ENCODE measurements at places on chromosomes 3 and 15. TPM values are rescaled to one million over a fixed set of nuclear protein-coding genes. Genes with fewer than 3 reads are reported as not detected.
A peak's percentile ranks its signal among the peaks of the same experiment; 100 is the strongest.

- DNase-seq, result no peak
Observed at GRCh38 chr15:61623746-61624145, 394.6 kb upstream of the RORA start.

DNA sequence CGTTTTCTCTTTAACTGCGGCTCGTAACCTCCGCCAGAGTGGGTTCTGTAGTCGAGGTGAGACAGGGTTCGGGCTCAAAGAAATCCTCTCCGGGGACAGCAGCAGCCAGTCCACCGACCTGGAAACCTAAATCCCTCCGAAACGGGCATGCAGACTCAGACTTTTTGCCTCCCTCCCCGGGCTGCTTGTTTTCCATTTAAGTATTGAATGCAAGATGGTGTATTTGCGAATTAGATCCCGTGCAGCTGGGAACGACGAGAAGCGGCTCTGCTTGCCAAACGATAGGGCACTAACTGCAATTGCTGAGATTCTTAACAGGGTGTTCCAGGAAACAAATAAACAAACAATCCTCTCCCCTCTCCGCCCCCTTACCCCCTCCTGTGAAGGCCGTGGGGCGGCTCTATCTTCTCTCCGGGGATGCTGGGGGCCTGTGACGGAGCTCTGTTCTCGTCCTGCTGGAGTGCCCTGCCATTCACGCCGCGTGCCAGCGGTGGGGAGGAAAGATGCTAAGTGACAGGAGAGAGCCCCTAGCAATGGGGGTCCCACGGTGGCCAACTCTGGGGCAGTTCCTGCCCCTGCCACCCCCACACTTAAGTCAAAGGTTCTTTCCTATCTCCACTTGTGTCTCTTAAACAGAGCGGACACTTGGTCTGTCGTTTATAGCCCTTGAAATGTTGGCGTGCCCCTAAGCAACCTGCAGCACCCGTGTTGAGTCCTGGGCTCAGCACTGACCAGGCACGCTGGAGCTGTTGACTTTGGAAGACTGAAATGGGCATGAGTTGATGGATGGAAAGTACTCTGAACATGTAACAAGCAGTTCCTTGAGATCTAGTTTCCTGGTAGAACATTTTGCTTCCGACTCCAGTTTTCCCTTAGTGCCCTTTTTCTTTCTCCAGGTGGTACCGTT lies 1.3 kb upstream of the ETV5 start:
- peak; percentile 21 for DNase-seq

DNA sequence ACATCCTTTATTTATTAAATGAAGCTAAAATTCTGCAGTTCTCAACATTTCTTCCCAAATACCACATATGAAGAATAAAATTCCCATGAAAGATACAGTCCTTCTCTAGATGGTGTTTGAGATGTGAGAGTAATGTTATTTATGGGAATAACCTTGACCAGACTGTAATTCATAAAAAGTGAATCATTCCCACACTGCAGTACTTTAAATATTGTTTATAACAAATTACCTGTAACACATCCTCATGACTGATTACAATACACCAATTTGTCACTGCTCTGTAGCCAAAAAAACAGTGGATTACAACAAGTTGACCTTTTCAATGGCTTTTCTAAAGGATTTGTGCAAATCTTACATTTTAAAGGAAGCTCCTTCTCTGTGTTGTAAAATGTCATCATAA lies 651.3 kb downstream of the NSUN3 start:
- no peak for DNase-seq

DNA sequence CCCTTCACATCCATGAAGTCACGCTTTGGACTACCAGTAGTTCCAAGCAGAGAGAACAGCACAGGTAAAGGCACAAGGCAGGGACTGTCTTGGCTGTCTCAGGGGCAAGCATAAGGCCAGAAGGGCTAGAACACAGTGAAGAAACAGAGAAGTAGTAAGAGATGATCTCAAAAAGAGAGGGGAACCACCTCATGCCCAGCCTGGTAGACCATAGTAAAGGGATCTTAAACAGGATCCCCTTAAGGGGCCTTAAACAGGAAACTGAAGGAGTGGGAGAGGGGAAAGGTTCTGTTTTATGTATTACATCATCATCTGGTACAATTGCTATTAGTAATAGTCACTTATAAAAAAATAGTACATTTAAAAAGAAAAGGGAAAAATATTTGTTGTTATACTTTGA lies 25.8 kb downstream of the P2RY1 start:
- no peak for DNase-seq

GRCh38 chr3:152444029-152444641 lies 175.4 kb downstream of the MBNL1 start:
- DNase-seq, result peak; percentile 73

B2M gene
- total RNA-seq, result 895 TPM

CLDN1 gene
- total RNA-seq, result 4.7 TPM

TMC3 gene
- not detected for total RNA-seq

NCBP2 gene
- 71.4 TPM for total RNA-seq
